ENCODE measurements at places on chromosomes 2 and 18. TPM values are rescaled to one million over a fixed set of nuclear protein-coding genes. Genes with fewer than 3 reads are reported as not detected.
A peak's percentile ranks its signal among the peaks of the same experiment; 100 is the strongest.

DNA sequence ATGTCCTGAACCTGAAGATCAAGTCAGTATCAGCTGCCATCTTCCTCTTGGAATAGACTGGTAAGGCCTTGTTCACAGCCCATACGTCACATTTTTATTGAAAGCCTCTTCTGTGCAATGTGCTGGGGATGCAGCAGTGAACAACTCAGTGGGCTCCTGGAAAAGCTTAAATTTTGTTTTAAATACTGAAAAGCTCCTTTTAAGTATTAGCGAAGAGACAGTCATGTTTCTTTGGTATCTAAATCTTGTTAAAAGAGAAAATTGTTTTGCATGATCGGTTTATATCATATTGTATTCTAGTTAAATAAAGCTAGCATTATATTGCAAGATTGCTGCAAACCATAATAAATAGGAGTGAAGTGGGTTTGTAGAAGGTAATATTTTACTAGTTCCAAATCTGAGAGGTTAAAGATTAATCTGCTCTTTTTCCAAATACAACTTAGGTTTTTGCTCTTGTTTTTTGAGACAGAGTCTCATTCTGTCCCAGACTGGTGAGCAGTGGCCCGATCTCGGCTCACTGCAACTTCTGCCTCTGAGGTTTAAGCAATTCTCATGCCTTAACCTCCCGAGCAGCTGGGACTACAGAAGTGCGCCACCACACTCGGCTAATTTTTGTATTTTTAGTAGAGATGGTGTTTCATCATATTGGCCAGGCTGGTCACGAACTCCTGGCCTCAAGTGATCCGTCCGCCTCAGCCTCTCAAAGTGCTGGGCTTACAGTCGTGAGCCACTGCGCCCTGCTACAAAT lies 1.6 kb upstream of the RMDN2 start:
- DNase-seq = no peak

The OSBPL6 gene
- 1.8 TPM for total RNA-seq

The MYO7B gene
- total RNA-seq = not detected

The CYP27C1 gene
- total RNA-seq = 0.95 TPM

The SLC5A7 gene
- total RNA-seq = 0.19 TPM

The NYAP2 gene
- 0.18 TPM for total RNA-seq

- DNase-seq = no peak
Observed at GRCh38 chr2:127381762-127382161, 6.0 kb downstream of the MAP3K2 start.

- DNase-seq = no peak
Observed at GRCh38 chr2:61834893-61835292, 19.0 kb downstream of the FAM161A start.

DNA sequence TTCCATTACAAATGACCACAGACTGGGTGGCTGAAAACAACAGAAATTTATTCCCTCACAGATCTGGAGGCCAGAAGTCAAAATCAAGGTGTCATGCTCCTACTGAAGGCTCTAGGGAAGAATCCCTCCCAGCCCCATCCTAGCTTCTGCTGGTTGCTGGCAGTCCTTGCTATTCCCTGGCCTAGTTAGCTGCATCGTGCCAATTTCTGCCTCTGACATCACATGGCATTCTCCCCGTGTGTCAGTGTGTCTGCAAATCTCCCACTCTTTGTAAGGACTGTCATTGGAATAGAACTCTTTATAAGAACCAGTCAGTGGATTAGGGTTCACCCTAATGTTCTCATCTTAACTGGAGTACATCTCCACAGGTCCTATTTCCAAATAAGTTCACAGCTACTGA lies 30.5 kb upstream of the NCKAP5 start:
- no peak for DNase-seq

GRCh38 chr2:41728788-41729338 lies 319.0 kb upstream of the PKDCC start:
- DNase-seq = no peak

The FBXO15 gene
- not detected for total RNA-seq

The RAX gene
- total RNA-seq = not detected

DNA sequence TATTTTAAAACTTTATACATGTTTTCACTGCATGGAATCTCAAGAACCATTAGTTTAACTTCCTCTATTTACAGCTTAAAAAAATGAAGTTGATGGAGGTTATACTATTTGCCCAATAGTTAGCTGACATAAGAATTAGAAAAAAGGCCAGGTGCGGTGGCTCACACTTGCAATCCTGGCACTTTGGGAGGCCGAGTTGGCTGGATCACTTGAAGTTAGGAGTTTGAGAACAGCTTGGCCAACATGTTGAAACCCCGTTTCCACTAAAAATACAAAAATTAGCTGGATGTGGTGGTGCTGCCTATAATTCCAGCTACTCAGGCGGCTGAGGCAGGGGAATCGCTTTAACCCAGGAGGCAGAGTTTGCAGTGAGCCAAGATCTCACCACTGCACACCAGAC lies 125.1 kb upstream of the CDH19 start:
- DNase-seq = no peak

- no peak for DNase-seq
Observed at GRCh38 chr2:15260835-15261234, 300.3 kb downstream of the NBAS start.

The ATOH8 gene
- total RNA-seq = 2.0 TPM

The INHBB gene
- 1.2 TPM for total RNA-seq

GRCh38 chr18:26813043-26813442 lies 52.5 kb downstream of the AQP4 start:
- no peak for DNase-seq

DNA sequence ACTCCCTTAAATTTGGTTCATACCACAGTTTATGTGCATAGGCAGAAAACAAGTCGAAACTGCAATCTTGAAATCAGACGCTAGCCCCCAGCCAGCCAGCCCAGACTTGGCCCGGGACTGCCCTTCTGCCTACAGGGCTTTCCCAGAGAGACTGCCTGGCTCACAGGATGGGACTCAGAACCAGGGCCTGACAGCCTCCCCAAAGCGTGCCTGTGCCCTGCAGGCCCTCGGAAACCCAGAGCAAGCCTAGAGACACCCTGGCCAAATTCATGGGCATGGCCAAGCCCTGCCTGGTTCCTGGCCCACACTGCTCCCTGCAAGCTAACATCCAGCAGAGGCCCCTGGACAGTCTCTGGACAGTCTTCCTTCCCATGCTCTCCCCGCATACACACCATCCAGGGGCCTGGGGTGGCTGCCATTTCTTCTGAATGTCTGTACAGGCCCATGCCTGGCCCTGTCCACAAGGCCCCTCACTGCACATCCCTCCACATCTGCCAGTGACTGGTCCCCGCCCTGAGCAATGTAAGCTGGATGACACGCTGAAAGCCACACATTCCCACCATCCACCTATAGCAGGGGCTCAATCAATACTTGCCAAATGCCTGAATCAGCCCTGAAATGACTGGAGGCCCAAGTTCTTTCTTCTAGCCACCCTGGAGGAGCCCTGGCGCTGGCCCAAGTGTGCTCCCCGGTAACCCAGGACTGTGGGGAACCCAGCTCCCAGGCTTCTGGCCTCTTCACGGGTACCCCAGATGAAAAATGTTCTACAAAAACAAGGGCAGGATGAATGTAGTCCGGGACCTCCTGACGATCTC lies 73.1 kb downstream of the HDAC4 start:
- DNase-seq = no peak

DNA sequence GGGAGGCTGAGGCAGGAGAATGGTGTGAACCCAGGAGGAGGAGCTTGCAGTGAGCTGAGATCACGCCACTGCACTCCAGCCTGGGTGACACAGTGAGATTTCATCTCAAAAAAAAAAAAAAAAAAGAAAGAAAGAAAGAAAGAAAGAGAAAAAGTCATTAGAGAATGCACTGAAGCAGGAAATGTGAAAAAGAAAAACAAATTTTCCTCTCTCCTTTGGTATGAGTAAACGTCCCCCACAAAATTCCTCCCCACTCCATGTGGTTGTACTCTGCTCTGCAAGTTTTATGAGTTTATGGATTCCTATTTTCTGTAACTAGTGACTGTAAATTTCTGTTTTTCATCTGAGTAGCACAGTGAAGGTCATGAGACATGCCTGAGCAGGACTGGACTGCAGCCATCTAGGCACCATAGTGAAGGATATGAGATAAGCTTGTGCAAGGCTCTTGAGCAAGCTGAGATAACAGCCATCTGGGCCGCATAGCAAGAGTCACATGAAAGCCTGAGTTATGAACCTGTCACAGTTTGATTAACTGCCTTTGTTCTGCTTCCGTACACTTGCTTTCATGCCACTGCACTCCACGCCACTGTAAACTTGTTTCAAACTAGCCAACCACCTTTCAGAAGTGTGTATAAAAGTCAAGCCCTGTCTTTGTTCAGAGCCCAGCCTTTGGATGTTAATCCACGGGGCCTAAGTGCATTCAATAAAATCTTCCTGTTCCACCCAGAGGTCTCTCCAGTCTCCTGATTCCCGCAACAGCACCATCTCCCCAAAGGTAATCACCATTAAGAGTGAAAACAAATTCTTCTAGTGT lies 50.2 kb downstream of the SKA1 start:
- no peak for DNase-seq

DNA sequence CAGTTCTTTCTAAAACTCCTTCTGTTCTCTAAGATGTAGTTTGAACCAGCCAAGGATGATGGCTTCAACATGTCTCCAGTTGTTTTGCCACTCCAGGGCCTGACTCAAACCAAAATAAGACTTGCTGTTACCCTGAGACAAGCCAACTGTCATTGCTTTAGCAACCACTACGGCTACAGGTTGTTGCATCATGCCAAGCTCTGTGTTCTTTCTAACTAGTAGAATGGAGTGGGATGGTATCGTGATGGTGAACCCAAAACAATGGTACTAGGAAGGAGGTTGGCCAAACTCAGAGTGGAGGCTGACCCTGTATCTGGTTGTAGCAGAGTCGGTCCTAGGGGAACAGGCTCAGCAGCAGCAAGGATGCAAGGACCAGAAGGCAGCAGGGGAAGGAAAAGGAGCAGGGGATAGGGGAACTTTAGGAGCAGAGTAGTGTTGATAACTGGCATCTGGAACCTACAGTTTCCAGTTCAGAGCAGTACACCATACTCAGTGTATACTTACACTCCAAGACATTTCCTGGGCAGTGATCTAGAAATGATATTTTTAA lies 51.6 kb downstream of the PDK1 start:
- DNase-seq = no peak

GRCh38 chr18:78192054-78192453 lies 787.6 kb upstream of the SALL3 start:
- no peak for DNase-seq

DNA sequence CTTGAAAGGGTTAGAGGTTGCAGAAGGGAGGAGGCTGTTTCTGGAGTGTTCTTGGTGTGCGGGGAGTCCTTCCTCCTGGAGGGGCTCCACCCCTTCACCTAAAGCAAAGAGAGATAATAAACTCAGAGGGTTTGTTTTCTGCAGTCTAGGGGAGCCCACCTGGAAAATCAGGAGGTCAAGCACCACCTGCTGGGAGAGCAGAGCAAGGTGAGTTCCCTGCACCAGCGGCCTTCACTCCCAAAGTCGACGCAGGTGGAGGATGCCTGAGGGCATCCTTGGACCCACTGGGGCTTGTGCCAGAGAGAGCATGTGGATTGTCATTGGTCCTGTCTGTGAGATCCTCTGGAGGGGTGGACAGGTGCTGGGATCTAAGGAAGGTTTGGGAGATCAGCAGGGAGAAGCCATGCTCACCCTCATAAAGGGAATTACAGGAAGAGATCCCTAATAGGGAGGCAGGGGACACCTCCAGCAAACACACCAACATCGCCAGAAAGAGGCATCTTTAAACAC lies 116.7 kb downstream of the KCNF1 start:
- DNase-seq = no peak

GRCh38 chr18:27860701-27861107 lies 316.2 kb downstream of the CDH2 start:
- DNase-seq = no peak

GRCh38 chr18:55232506-55232905 lies 273.2 kb upstream of the CCDC68 start:
- no peak for DNase-seq

The GKN2 gene
- total RNA-seq = not detected

The VSNL1 gene
- total RNA-seq = 88.3 TPM

DNA sequence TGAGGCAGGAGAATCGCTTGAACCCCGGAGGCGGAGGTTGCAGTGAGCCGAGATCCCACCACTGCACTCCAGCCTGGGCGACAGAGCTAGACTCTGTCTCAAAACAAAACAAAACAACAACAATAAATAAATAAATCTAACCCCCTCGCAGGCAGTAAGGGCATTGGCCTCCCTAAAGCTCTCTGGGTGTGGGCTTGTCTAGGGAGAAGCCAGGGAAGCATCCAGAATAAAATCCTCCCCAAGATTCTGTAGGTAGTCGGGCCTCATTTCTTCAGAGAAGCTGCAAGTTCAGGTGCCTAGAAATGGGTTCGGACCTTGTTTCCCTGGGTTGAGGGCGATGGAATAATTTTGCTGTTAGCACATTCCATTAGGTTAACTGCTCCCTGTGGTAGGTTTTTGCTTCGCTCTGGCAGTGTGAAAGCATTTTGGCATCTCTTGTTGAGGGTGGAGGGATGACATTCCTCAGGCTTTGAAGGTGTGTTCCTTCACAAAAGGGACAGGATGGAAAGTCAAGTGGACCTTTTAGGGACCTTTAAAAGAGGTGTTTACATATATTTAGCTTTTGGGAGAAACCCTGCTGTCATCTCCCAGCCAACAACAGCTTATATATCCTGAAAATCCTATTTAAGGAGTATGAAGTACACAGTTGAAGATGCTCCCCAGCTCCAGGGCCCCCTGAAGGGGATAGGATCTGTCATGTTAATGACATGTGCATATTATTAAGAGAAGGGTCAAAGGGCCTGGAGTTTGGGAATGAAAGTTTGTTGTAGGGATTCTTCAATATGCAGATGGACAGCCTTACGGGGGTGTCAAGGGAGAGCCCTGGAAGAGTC lies 17.7 kb downstream of the MYCN start:
- no peak for DNase-seq

The IL1RL2 gene
- 4.9 TPM for total RNA-seq

DNA sequence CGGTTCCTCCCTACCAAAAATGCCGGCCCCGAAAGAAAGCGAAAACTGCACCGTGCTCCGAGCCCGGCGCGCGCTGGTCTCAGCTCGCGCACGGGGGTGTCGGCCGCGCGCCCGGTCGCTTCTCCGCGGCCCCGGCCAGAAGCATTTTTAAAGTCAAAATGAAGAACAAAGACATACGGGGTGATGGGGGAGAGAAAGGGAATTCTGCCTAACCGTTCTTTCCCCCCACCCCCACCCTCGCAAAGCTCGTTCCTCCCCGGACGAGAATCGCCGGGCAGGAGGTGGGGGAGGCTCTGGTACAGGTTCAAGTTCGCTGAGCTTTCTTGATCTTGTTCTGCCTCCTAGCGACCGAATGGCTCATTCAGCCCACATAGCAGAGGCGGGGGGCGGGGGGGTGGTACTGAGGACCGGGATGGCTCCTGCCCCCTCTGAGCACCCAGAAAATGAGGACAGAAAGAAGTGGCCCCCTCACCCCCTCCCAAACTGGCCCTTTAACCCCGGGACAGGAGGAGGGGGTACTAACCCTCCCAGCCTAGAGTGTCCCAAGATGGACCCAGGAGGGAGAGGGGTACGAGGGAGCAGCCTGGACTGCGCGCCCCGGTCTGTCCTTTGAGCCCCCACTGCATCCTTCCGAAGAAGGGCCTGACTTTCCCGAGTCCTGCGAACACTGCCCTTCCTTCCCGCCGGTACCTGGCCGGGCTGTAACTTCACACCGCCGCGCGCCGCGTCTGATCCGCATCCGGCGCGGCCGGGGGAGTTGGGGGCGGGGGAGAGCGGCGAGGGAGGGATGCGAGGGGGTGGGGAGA lies 3.1 kb downstream of the BCL11A start:
- DNase-seq = peak; percentile 36

The CD8A gene
- 3.3 TPM for total RNA-seq

GRCh38 chr18:44838971-44839666 lies 158.4 kb downstream of the SETBP1 start:
- peak; percentile 12 for DNase-seq

All from esophagus squamous epithelium (tissue), 5 donors.